Activated CD4-positive, alpha-beta T cell treated with anti-CD3 and anti-CD28 coated beads for 1 hour (primary cell): ENCODE measurements at places on chromosomes 16 and 17.

GRCh38 chr17:40536295-40537171 is 28.7 kb downstream of the CCR7 start:
- no peak for DNase-seq

DNA sequence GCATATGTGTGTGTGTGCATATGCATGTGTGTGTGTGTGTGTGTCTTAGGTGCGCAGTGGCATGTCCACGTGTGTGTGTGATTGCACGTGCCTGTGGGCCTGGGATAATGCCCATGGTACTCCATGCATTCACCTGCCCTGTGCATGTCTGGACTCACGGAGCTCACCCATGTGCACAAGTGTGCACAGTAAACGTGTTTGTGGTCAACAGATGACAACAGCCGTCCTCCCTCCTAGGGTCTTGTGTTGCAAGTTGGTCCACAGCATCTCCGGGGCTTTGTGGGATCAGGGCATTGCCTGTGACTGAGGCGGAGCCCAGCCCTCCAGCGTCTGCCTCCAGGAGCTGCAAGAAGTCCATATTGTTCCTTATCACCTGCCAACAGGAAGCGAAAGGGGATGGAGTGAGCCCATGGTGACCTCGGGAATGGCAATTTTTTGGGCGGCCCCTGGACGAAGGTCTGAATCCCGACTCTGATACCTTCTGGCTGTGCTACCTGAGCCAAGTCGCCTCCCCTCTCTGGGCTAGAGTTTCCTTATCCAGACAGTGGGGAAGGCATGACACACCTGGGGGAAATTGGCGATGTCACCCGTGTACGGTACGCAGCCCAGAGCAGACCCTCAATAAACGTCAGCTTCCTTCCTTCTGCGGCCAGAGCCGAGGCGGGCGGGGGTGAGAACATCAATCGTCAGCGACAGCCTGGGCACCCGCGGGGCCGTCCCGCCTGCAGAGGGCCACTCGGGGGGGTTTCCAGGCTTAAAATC is 47.6 kb downstream of the IL21R start:
- peak; percentile 47 for DNase-seq

GRCh38 chr16:73319737-73320136 is 271.8 kb upstream of the ZFHX3 start:
- DNase-seq = no peak

DNA sequence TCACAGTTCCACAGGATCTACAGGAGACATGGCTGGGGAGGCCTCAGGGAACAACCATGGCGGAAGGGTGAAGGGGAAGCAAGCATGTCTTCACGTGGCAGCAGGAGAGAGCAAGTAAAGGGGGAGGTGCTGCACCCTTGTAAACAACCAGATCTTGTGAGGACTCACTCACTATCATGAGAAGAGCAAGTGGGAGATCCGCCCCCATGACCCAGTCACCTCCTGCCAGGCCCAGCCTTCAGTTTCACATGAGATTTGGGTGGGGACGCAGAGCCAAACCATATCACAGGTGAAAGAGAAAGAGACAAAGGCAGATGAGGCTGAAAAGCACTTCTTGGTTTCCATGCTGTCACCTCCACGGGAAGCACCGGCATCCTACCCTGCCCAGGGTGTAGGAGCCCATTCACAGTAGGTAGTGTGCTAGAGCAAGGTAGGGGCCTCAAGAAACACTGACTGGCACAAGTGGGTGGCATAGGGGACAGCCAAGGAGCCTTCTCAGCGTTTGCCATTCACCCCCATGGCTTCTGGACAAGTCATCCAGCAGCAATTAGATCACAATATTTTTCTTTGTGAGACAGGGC is 6.6 kb downstream of the NARF start:
- DNase-seq = no peak

DNA sequence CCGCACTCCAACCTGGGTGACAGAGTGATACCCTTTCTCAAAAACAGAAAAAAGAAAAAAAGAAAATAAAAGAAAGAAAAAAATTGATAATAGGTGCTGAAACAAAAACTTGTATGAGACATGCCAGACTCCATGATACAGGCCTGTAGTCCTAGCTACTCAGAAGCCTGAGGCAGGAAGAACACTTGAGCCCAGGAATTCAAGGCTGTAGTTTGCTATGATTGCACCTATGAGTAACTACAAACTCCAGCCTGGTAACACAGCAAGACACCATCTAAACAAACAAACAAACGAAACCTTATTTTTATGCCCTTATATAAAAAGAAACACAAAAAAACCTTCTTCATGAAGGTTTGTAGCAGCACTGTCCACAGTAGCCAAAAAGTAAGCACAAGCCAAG is 5.0 kb upstream of the CMTM4 start:
- DNase-seq = no peak

- DNase-seq = no peak
Measured at GRCh38 chr17:50661795-50662391, 27.2 kb downstream of the ABCC3 start.

GRCh38 chr17:20284022-20284421 is 183.3 kb downstream of the LGALS9B start:
- DNase-seq = no peak

GRCh38 chr16:31079342-31079944 is 5.2 kb downstream of the ZNF646 start:
- no peak for DNase-seq

DNA sequence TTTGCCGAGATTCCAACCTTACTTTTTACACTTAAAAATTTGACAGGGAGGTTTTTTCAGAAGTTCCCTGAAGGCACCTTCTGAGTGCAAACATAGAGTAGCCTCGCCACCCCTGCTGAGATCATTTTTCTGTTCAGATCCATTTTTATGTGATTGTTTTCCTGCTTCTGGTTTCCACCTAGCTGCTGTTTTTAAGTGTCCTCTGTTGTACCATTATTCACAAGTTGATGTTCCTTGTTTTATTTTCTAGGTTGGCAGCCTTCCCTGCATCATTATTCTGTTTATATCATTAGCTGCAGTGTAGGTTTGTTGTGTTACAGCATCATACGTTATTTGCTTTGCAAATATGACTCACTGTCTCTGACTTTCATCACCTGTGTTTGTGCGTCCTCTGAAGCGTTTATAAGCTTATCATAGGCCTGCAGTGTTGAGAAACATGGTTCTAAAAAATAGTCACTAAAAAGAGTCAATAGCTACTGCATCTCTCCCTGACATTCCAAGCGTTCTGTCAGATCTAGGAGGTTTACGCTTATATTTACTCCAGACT is 116.9 kb upstream of the CLEC3A start:
- DNase-seq = no peak

- no peak for DNase-seq
Measured at GRCh38 chr17:67515490-67516083, 138.5 kb downstream of the PITPNC1 start.

DNA sequence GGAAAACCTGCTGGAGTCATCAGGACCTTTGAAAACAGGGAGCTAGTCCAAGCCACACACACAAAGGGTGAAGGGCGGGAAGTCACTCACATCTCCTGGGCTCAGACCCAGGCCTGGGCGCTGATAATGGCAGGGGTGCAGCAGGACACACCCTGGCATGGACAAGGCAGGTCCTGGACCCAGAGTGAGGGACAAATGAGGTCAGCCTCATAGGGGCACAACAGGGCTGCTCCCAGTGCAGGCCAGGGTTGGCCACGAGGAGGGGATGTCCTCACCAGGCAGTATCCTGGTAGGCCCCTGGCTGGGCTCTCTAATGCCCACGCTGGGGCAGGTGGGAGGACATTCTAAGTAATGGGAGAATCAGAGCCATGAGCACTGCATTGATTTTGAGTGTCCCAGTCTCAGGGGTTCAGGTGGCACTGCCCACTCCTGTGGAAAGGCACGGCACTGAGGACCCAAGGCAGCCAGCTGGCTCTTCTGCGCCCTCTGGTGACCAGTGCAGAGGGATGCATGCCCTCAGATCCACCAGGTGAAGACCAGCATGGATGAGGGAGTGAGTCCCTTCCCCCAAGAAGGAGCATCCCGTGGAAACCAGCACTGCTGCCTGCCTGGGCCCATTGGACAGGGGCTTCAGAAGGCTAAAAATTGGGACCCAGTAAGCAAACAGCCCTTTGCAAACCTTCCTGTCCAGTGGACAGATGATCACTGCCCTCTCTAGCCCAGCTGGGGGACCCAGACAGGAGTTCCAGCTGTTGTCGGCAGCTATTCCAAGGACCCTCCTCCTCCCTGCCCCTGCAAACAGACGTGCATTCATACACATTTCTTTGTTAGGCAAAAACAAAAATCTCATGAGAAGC is 23.4 kb upstream of the SREBF1 start:
- peak; percentile 62 for DNase-seq

- DNase-seq = no peak
Measured at GRCh38 chr17:50265690-50266315, 8.5 kb upstream of the TMEM92 start.

DNA sequence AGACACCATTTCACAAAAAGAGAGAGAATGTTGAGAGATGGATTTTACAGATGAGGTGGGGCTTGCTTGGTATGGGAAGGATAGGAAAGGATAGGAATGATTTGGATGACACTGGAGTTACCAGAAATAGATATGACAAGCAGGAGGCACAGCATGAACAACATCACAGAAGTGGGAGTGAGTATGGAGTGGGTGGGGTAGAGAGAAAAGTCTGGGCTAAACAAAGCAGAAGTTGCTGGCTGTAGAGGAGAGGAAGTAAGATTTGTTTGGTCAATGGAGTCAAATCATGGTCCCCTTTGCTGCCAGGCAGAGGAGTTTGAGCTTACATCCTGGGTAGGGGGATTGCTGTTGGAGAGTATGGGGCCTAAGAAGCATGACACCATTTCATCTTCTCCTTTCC is 101.7 kb downstream of the VAT1L start:
- no peak for DNase-seq

- DNase-seq = no peak
Measured at GRCh38 chr16:8572919-8573724, 17.2 kb downstream of the TMEM114 start.

DNA sequence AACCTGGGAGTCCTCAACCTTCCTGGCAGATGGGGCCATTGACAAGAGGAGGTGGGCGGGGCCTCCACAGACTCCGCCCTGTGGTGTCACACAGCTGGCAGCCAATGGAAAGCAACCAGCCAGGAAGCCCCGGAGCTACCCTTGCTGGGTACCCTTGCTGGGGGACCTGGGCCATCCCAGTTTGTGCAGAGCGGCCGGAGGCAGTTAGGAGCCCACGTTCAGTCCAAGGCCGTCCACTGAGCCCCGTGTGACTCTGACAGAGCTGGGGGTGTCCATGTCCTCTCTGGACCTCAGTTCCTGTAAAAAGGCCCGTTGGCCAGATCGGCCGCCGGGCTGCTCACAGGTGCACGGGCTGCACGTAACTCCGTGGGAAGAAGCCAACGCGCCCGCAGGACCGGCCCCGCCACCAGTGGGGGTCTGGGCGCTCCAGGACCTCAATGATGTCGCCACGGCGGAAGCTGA is 17.1 kb upstream of the FAM83G start:
- no peak for DNase-seq

DNA sequence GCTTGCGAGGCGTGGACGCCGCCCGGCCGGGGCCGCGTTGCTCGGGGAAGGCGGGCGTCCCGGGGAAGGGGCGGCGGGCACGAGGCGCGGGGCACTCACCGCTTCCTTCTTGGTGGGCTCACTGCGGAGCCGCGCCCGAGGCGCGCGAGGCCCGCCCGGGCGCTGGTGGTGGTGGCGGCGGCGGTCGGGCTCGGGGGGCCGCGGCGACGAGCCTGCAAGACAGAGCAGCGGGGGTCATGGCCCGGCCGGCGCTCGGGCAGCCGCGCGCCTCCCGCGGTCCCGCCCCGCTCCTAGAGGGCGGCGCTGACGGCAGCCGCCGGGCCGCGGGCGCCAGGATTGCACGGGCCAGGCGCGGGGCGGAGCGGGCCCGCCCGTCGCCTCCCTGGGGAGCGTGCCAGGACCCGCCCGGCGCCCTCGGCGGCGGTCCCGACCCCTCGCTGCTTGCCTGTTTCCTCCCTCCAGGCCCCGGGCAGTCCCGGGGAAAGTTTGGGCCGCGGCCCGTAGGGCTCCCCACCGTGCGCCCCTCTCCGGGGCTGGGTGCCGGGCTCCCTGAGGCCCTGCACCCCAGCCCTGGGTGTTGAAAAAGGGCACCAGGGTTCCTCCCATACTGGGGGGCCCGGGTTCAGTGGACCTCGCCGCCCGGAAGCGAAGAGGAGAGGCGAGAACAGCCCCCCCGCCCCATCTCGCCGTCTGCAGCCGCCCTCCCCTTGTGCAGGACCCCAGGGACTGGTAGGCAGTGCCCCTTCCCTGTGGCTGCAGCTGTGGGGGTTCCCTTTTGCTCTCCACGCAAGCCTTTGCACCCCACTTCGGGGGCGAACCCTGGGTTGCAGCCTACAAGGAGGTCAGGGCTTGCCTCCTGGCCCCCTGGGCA is at the start of gene C16orf74:
Gene C16orf74, minus strand, starts transcription at position 270 of the 871 bp plus-strand sequence. CDS start 15,879 bp downstream, outside the sequence.
- DNase-seq = no peak

GRCh38 chr17:65918500-65918899 is 273.4 kb downstream of the CEP112 start:
- no peak for DNase-seq

- no peak for DNase-seq
Measured at GRCh38 chr16:67648088-67648763, 3.3 kb downstream of the CARMIL2 start.

- no peak for DNase-seq
Measured at GRCh38 chr17:30074254-30074653, 42.4 kb upstream of the NSRP1 start.

GRCh38 chr16:23081675-23082119 is 67.6 kb downstream of the USP31 start:
- no peak for DNase-seq

GRCh38 chr17:79515646-79516571 is 94.9 kb downstream of the RBFOX3 start:
- no peak for DNase-seq

DNA sequence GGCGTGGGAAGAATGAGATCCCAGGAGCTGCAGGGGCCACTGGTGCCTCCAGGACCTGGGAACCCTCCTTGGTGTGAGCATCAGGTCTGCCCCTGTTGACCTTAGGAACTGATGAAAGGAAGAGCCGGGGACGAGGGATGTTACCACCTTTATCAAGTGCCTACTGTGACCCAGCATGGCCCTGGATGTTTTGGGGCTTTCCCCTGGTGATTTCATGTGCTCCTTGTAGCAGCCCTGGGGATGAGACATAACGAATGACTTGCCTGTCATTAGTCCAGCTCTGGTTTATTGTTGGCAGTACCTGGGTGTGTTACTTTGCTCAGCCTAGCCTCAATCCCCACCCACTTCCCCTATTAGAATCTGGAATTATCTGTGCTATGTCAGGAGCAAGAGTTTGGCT is 39.9 kb downstream of the WSCD1 start:
- no peak for DNase-seq

GRCh38 chr17:8393470-8394231 is 4.0 kb downstream of the RNF222 start:
- no peak for DNase-seq

GRCh38 chr17:7260651-7261378 is 1.5 kb downstream of the CLDN7 start:
- DNase-seq = peak; percentile 25

DNA sequence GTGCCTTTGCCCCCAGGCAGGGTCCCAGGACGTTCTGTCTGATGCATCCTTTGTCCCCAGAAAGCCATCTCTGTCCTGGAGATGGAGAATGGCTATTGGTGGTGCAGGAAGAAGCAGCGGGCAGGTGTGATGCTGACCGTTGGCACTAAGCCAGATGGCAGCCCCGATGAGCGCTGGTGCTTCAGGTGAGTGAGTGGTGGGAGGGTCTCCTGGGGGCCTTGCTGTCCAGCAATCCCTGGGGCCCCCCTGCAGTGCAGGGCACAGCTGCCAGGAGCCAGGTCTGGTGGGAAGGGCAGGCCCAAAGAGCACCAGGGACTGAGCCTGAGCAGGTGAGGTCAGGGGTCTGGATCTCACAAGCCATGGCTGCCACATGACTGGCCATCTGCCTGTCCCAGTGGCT is 18.1 kb downstream of the TRPV2 start:
- DNase-seq = no peak

- no peak for DNase-seq
Measured at GRCh38 chr16:11748404-11749254, 6.0 kb upstream of the TXNDC11 start.

- no peak for DNase-seq
Measured at GRCh38 chr17:58310511-58311428, 17.8 kb downstream of the TSPOAP1 start.
